ENCODE measurements at places on chromosomes 16 and 17. TPM values are rescaled to one million over a fixed set of nuclear protein-coding genes. Genes with fewer than 3 reads are reported as not detected.

Gene ABCC6
- 10.4 TPM for total RNA-seq

DNA sequence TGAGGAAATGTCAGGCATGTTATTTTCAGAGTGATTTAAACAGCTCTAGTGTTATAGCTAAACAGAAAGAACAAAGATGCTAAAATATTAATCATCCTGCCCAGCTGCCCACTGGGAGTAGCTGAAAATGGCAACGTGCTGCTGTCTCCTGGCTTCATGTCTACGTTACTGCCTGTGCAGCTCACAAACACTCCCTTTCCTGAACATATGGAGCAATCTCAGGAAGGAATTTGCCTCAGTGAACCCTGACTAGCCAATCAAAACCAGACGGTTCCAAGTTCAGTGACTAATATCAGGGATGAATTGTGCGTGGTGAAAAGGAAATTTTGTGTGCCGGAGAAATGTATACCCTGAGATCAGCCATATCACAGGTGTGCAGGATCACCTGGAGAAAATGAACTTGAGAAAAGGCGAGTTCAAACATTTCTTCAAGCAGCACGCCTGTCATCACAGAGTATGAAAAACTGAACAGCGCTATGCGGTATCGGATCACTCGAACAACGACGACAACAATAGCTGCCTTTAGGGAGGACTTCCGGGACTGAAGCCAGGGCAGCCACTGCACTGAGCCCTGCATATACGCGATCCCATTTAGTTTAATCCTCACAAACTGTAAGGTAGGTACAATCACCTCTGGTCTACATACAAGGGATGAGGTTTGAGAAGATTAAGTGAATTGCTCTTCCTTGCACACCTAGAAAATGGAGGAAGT lies 110.3 kb downstream of the STX8 start:
- no peak for DNase-seq
- peaks cover 11% of the 10 kb centered on the region for H3K4me1 ChIP-seq
- H3K27me3 ChIP-seq: no peaks in the 10 kb centered on the region
- H3K36me3 ChIP-seq: no peaks in the 10 kb centered on the region

- H3K27ac ChIP-seq: no peak overlapping the region
- no peaks in the 10 kb centered on the region for H3K27me3 ChIP-seq
- DNase-seq: no peak
- H3K4me3 ChIP-seq: no peak overlapping the region
- H3K4me1 ChIP-seq: no peaks in the 10 kb centered on the region
Observed at GRCh38 chr17:20033415-20033814, 24.3 kb downstream of the SPECC1 start.

Gene CBX2
- 72.0 TPM for total RNA-seq

- DNase-seq: no peak
- peaks cover 5% of the 10 kb centered on the region for H3K36me3 ChIP-seq
- H3K4me3 ChIP-seq: peak overlapping the region; percentile 51
- no peak overlapping the region for H3K27ac ChIP-seq
Observed at GRCh38 chr16:49564496-49565229, 191.1 kb downstream of the C16orf78 start.

GRCh38 chr17:45144199-45145034 lies 3.9 kb upstream of the HEXIM1 start:
- no peak for DNase-seq
- H3K4me3 ChIP-seq: peak overlapping the region; percentile 64
- peaks cover 10% of the 10 kb centered on the region for H3K27me3 ChIP-seq

Gene DNAAF8
- total RNA-seq: 0.74 TPM

Gene SPIRE2
- total RNA-seq: 17.1 TPM

- H3K27ac ChIP-seq: no peak within 1 kb of the TSS
- peaks cover 3% of the 10 kb centered on the region for H3K4me1 ChIP-seq
- H3K4me3 ChIP-seq: no peak within 1 kb of the TSS
- no peaks in the 10 kb centered on the region for H3K36me3 ChIP-seq
- DNase-seq: no peak
Observed at GRCh38 chr17:2796164-2797125, at the start of gene RAP1GAP2. Gene RAP1GAP2 (plus strand): TSS chr17:2796438. CDS start chr17:2796528, 90 bp downstream.

- no peak overlapping the region for H3K27ac ChIP-seq
- no peaks in the 10 kb centered on the region for H3K27me3 ChIP-seq
- no peaks in the 10 kb centered on the region for H3K4me1 ChIP-seq
- DNase-seq: no peak
- peaks cover 38% of the 10 kb centered on the region for H3K36me3 ChIP-seq
- no peak overlapping the region for H3K4me3 ChIP-seq
Observed at GRCh38 chr16:28172336-28172735, 39.4 kb downstream of the XPO6 start.

DNA sequence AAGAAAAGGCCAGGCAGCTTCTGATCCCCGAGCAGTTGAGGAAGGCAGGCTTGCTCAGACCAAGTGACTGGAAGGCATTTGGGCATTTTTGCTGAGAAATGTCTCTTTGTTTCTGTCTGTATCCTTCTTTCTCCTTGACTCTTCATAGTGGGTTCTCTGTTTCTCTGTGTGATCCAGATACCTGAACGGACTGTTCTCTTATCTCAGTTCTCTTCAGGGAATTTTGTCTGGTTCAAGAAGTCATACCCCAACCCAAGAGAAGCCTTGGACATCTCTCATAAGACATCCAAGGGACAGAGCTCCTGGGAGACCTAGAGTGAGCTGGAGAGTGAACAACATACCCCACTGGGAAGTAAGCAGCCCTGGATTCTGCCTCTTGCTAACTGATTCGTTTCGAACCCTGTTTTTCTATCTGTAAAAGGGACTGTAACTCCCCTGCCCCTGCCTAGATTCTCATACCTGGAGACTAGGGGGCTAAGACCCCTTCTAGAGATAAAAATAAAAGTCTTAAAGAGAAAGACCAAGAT lies 541 bp downstream of the CCL3 start:
- H3K27me3 ChIP-seq: peaks cover 12% of the 10 kb centered on the region
- no peaks in the 10 kb centered on the region for H3K4me1 ChIP-seq
- DNase-seq: no peak
- H3K27ac ChIP-seq: no peak overlapping the region
- H3K36me3 ChIP-seq: no peaks in the 10 kb centered on the region
- H3K4me3 ChIP-seq: no peak overlapping the region

GRCh38 chr17:4490109-4490591 lies 8.5 kb upstream of the SPNS2 start:
- H3K27ac ChIP-seq: peak overlapping the region; percentile 83
- H3K4me1 ChIP-seq: peaks cover 13% of the 10 kb centered on the region
- DNase-seq: no peak
- H3K4me3 ChIP-seq: no peak overlapping the region
- H3K36me3 ChIP-seq: no peaks in the 10 kb centered on the region

DNA sequence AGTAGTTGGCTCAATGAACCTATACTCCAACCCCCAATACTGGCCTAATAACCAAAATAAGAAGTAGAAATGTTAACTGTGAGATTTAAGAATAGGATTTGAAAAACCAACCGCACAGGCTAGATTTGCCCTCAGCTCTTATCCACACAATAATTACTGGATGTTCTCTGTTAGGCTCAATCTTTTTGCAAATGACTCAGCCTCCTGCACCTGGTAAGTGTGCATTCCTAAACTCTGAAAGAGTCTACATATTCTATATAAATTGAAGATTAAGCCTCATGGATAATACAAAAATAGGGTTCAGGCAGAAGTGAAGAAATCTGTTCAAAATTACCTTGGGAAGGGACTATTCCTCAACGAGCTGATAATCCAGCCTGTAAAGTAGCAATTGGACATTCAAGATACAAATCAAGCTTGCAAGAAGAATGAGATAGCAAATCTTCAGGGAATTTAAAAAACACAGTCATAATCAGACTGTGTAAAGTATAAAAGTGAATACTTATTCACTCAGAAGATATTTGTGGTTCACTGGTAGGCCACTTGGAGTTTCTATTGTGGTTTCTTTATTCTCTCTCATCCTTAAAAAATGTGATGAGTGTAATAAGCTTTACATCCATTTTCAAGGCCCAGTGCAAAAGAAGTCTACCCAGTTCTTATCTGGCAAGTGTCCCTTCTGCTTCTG lies 931.9 kb upstream of the SOX9 start:
- no peaks in the 10 kb centered on the region for H3K4me1 ChIP-seq
- no peak overlapping the region for H3K4me3 ChIP-seq
- H3K27ac ChIP-seq: no peak overlapping the region
- no peak for DNase-seq

- no peak for DNase-seq
- H3K4me1 ChIP-seq: peaks cover 4% of the 10 kb centered on the region
- H3K36me3 ChIP-seq: no peaks in the 10 kb centered on the region
- H3K27me3 ChIP-seq: peaks cover 4% of the 10 kb centered on the region
- H3K27ac ChIP-seq: no peak within 1 kb of the TSS
Observed at GRCh38 chr16:2816751-2817339, at the start of gene PRSS21. Gene PRSS21 (plus strand): TSS chr16:2817237. CDS start chr16:2817269, 32 bp downstream.

GRCh38 chr16:57627184-57627871 lies 1.1 kb upstream of the ADGRG1 start:
- DNase-seq: no peak
- H3K4me3 ChIP-seq: peak overlapping the region; percentile 70
- H3K4me1 ChIP-seq: peaks cover 51% of the 10 kb centered on the region
- H3K27me3 ChIP-seq: peaks cover 3% of the 10 kb centered on the region
- peak overlapping the region; percentile 40 for H3K27ac ChIP-seq
- no peaks in the 10 kb centered on the region for H3K36me3 ChIP-seq

DNA sequence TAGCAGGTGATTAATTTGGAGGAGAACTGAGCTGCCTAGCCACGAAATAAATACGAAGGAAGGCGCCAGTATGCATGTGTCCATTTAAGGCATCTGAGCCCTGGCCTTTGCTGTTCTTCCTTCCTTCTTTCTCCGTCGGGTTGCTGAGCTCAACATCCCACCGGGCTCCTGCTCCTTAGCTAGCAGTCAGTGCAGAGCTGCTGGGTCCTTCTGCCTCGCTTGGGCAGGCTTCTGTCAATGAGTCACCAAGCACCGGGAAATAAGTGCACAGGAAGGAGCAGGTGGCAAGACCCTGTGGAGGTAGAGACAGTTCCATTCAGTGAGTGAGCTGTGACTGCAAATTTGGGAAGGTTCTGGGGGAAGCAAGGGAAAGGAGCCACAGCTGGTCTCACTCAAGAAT lies 120.7 kb downstream of the CCDC182 start:
- peak overlapping the region; percentile 18 for H3K27ac ChIP-seq
- H3K4me3 ChIP-seq: no peak overlapping the region
- peaks cover 23% of the 10 kb centered on the region for H3K36me3 ChIP-seq
- peaks cover 33% of the 10 kb centered on the region for H3K4me1 ChIP-seq

Gene RASL10B
- 6.4 TPM for total RNA-seq

- peak overlapping the region; percentile 13 for H3K4me3 ChIP-seq
- peaks cover 27% of the 10 kb centered on the region for H3K36me3 ChIP-seq
- H3K27ac ChIP-seq: peak overlapping the region; percentile 91
- H3K4me1 ChIP-seq: peaks cover 12% of the 10 kb centered on the region
- no peaks in the 10 kb centered on the region for H3K27me3 ChIP-seq
Observed at GRCh38 chr17:38320482-38320881, 23.3 kb downstream of the GPR179 start.

DNA sequence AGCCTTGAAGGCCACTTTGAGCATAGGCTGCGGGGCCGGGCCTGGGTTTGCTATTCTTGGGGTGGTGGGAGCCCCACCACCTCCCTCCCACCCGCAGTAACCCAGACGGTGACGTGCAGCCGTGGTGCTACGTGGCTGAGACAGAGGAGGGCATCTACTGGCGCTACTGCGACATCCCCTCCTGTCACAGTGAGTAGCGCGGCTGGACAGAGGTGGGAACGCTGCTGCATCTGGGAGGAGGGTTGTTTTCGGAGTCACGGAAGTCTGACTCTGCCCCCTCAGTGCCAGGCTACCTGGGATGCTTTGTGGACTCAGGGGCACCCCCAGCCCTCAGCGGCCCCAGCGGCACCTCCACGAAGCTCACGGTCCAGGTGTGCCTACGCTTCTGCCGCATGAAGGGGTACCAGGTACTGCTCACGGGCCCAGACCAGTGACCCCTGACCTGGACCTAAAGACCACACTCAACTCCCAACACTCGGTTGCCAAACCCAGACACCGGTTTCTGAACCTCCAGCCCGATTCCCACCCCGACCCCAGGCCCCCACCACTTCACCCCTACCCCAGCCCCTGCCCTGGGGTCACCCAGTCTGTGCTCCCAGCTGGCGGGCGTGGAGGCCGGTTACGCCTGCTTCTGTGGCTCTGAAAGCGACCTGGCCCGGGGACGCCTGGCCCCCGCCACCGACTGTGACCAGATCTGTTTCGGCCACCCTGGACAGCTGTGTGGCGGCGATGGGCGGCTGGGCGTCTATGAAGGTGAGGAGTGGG lies 2.1 kb downstream of the KREMEN2 start:
- no peaks in the 10 kb centered on the region for H3K36me3 ChIP-seq
- peaks cover 15% of the 10 kb centered on the region for H3K27me3 ChIP-seq
- DNase-seq: no peak
- no peak overlapping the region for H3K4me3 ChIP-seq
- H3K27ac ChIP-seq: no peak overlapping the region

Gene MAP2K6
- 11.9 TPM for total RNA-seq

GRCh38 chr16:8919089-8919933 lies 37.2 kb downstream of the LITAFD start:
- peaks cover 37% of the 10 kb centered on the region for H3K36me3 ChIP-seq
- H3K27me3 ChIP-seq: no peaks in the 10 kb centered on the region
- H3K27ac ChIP-seq: no peak overlapping the region
- no peak overlapping the region for H3K4me3 ChIP-seq
- H3K4me1 ChIP-seq: peaks cover 14% of the 10 kb centered on the region

DNA sequence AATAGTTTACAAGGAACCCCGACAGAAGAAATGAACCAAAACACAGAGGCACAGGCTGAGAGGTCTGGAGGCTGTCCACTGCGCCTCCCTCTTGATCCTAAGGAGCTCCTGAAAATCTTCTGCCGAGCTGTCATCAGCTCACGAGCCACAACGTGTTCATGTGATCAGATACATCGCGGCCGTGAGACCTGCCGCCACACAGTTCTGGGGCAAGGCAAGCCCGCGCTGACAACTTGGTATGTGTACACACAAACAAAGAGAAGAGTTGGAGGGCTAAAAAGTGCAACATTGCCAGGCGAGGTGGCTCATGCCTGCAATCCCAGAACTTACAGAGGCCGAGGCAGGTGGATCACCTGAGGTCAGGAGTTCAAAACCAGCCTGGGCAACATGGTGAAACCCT lies 7.6 kb downstream of the EXOC7 start:
- H3K4me3 ChIP-seq: no peak overlapping the region
- no peak overlapping the region for H3K27ac ChIP-seq
- peaks cover 14% of the 10 kb centered on the region for H3K36me3 ChIP-seq
- DNase-seq: no peak

DNA sequence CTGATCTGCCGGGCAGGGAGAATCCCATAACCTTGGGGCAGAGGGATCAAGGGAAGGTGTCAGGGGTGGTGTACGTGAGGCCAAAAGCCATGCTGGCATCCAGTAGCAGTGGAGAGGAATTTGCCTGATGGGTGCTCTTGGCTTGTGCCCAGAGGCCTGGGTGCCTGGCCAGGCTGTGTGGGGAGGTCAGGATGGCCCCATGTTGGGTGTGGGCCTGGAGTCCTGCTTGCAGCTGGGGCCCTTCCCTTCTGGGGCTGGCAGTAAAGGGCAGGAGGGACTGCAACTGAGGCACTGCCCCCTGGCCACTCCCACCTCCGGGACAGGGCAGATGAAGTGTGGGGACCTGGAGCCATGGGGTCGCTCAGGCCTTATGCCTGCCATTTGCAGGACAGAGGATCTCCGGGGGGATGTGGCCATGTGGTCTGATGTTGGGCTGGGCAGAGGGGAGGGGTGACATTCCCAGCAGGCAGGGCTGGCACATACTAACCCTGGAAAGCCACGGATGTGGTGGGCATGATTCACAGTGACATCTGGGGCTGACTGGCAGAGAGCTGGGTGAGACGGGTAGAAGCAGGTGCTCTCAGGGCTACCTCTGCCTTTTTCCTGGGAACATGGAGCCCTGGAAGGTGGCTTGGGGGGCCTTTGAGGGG lies 3.5 kb downstream of the FMNL1 start:
- peaks cover 51% of the 10 kb centered on the region for H3K27me3 ChIP-seq
- no peak overlapping the region for H3K27ac ChIP-seq
- no peaks in the 10 kb centered on the region for H3K36me3 ChIP-seq

GRCh38 chr17:17749921-17750320 lies 68.7 kb downstream of the RAI1 start:
- H3K36me3 ChIP-seq: peaks cover 3% of the 10 kb centered on the region
- H3K27me3 ChIP-seq: no peaks in the 10 kb centered on the region
- peak overlapping the region; percentile 72 for H3K27ac ChIP-seq
- peaks cover 57% of the 10 kb centered on the region for H3K4me1 ChIP-seq

Data from type B pancreatic cell (in vitro differentiated cells).